ENCODE measurements at places on chromosomes 3 and 15.

DNA sequence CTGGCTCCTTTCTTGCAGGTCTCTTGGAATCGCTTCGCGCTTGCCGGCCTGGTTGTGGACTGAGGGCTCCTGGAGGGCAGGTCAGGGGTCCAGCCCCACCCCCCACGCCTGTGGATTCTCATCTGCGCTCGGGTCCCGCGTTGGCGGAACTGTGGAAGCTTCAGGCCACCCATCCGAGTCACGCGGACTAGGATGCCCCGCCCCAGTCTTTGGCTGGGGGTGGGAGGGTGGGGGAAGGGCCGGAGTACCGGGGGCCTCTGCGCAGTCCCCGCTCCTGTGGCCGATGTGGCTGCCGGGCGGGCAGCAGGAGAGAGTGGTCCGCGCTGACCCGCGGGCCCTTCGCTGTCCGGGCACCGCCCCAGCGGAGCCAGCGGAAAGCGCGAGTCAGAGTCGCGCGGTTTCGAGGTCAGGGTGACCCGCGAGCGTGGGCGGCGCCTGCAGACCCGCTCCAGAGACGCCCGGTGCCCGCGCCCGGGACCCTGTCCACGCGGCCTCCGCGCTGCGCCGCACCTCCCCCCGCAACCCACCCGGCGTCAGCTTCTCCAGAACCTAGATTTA is 114.2 kb downstream of the KLF13 start:
- DNase-seq, result no peak

DNA sequence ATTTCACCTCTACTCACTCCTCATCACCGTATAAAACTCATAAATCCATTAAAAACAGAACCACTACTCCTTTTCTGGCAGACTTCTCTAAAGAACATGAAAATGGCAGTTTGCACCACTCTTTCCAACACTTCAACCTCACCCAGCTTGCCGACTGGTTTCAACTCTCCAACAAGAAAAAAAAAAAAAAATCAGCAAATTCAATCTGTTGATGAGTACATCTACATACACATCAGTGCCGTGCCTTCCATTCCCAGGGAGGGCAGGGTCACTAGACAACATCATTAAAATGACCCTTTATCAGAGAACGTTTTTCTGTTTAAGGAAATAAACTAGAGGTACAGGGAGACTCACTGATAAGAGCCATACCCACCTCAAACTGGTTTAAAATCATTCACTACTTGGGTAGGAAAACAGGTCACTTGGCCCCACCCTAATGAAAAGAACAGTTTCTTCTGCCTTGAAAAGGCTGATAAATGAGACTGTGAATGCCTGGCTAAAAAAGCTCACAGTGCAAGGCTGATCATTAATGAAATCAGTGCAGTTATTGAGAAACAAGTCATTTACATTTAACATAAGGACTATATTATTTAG is 6.0 kb downstream of the ANXA2 start:
- no peak for DNase-seq

DNA sequence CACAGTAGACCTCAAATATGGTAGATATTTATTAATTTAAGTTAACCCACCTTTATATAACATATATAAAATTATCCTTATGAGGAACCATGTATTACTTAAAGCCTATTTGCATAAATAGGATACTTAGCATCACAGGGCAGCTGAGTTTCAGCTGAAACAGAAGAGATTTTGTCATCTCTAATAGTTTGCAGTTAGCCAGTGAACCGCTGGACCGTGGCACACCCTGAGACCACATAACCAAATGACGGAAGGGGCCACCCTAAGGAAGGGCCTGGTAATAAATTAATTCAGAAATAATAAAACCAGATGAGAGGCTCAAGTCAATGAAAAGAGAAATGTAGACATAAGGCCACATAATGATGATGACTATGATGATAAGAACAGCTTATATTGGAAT is 107.7 kb downstream of the MYO5A start:
- no peak for DNase-seq

GRCh38 chr3:150611666-150612065 is 8.5 kb downstream of the SELENOT start:
- no peak for DNase-seq

DNA sequence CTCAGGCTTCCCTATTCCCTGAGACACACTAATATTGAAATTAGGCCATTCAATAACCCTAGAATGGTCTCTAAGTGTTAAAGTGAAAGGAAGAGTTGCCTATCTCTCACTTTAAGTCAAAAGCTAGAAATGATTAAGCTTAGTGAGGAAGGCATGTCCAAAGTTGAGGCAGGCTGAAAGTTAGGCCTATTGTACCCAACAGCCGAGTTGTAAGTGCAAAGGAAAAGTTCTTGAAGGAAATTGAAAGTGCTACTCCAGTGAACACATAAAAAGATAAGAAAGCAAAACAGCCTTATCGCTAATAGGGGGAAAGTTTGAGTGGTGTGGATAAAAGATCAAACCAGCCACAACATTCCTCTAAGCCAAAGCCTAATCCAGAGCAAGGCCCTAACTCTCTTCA is 117.9 kb upstream of the SPATA12 start:
- no peak for DNase-seq

GRCh38 chr3:110518031-110518430 is 553.6 kb upstream of the NECTIN3 start:
- no peak for DNase-seq

GRCh38 chr3:14725013-14725412 is 50.1 kb downstream of the C3orf20 start:
- DNase-seq, result no peak

DNA sequence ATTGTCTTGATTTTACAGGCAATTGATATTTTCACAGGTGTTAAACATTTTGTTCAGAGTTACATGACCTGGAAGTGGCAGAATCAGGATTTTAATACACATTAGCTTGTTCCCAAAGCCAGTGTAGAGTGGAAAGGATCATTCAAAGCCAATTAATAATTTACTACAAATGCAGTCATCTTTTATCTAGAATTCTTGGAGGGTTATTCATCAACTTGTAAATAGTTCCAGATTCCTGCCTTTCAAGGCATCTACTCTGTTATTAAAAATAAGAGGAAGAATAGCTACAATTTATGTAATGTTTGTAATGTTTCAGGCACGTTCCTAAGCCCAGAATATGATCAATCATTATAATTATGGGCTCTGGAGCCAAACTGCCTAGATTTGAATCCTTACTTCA is 358.5 kb downstream of the ZNF385D start:
- DNase-seq, result no peak

- DNase-seq, result no peak
These were observed 798.8 kb downstream of the OTOL1 start for GRCh38 chr3:162295323-162295983.

DNA sequence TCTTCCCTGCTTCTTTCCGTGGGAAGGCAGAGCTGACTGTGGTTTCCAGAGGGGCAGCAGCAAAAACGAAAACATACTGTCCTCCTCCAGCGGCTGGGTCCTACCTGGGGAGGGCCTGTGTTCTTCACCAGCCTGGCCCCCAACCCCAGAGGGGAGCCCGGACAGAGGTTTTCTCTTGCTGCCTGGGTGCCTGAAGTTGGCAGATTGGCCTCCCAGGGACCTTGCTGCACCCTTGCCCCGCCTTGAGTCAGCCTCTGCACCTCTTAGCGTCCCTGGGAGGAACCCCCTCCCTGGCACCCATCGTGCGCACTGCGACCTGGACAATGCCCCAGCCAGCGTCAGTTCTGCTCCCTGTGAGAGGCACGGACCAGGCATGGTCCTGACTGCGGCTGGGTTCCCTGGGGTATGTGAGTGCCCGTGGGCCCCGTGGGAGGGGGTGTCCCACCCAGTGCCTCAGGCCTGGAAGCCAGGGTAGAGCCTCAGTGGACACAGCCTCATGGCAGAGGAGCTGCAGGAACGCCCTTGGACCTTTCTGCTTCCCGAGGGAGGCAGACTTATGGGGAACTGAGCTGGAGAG is 56.8 kb upstream of the PRR23E start:
- no peak for DNase-seq

DNA sequence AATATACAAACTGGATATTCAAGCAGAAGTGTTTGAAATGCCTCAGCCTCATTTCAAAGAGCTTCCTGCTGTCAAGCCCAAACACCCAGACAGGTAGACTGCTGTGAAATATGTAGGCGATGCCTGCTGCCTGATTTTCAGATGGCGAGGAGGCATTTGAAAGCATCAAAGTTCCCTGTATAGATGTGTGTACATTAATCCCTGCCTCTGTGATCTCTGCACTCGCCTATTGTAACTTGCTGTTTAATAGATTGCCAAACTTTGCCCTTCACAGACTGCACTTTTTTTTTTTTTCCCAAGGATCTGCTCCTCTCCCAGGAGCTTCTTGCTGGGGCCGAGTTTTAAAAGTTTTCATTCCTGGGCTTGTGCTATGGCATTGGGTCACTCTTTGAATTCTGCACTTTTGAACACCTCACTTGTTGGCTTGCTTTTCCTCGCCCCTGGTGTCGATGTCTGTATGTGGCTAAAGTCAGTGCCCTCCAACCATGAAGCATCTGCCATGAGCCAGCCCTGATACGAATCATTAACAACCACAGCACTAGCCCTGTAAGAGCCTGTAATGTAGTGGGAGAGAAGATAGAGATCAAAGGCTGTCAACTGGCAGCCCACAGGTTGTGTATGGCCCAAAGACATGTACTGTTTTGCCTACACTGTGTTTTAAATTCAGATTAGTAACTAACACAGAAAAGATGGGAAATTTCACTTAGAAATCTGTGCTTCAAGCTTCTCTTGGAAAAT is 287.6 kb upstream of the ICE2 start:
- DNase-seq, result no peak

DNA sequence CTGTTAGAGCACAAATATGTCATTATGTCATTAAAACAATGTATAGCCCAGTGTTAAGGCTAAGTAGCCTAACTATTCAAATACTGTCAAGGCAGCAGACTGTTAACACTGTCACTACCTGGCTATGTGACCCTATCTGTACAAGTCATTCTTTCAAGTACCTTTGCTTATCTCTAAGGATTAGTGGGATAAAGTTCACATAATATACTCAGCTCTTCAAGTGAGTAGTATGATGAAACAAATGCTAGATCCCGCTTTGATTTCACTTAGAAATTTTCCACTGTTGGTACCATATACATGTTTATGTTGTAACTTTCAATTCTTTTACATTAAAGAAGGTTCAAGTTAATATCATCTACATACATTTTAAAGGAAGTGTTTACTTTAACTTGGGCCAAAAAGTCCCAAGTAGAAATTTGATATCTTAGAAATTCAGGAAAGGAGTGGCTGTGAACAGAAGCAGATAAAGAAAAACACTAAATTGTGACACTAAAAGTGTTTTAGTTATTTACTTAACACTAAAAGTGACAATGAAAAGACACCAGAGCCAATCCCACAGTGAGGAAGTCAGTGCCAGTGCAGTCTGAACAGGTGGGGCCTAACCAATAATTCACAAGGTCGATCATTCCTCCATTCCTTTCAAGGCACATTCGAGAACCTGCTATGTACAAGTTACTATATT is 4.8 kb upstream of the RFX7 start:
- DNase-seq, result no peak

- DNase-seq, result no peak
These were observed 2.6 kb downstream of the MORF4L1 start for GRCh38 chr15:78875107-78875914.

DNA sequence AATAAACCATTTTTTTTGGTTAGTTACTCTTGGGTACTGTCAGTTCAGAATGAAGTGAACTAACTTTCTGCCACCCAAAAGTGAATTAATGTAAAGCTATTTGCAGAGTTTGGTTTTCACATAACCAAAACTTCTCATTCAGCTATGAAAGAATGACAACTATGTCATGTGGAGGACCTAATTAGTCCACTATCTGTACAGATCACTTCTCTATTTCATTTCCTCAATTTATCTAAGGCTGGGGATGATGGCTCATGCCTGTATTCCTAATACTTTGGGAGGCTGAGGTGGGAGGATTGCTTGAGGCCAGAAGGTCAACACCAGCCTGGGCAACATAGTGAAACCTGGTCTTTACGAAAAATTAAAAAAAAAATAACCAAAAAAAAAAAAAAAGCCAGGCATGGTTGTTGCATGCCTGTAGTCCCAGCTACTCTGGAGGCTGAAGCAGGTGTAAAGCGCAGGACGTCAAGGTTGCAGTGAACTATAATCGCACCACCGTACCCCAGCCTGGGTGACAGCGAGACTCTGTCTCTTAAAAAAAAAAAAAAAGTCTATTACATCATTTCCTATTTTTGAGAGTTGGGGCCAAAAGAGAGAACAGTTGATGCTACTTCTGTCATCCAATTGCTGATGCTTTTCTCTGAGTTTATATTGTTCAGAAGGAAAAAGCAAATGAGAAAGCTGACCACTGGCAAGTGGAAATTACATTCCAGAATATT is 8.7 kb downstream of the HYPK start:
- no peak for DNase-seq

GRCh38 chr3:183824761-183825455 is 469 bp downstream of the MAP6D1 start:
- DNase-seq, result no peak

- no peak for DNase-seq
These were observed 34.5 kb upstream of the C3orf70 start for GRCh38 chr3:185187391-185187790.

DNA sequence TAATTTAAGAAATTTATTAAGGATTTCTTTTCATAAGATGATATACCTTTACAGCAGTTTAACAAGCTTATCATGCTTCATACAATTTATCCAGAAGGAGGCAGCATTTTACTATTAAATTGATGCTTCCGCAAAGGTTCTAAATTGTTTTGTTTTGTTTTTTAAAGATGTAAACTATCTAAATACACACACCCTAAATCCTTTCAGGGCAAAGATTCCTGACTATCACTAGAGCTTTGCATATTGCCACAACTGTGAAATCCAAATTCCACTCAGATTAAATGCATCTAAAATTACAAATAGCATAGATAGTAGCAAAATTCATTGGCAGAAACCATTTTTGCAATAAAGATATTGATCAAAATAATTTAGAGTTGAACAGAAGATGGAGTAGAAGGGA is 44.5 kb upstream of the CCNL1 start:
- no peak for DNase-seq

- DNase-seq, result no peak
These were observed 242.1 kb upstream of the PDZRN3 start for GRCh38 chr3:73866846-73867245.

- no peak for DNase-seq
These were observed 171.8 kb downstream of the TMEM108 start for GRCh38 chr3:133209871-133210550.

DNA sequence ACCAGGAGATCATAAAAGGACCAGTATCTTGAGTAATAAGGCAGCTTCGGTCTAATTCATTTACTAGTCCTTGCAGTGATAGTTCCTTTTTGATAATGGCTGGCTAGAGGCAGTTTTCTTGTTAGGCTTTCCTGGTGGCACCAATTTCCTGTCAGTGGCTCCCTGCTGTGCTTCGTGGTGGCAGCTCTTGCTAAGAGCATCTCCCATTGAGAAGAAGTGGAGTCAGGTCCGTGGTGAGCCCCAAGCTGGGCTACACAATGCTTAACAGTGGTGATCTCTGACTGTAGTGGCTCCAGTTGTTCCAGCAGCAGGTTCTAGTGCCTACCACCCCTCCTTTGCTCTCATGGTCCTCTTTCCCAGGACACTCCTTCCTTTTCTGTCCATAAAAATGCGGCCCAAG is 111.2 kb downstream of the RAP2B start:
- DNase-seq, result no peak
